ENCODE measurements at places on chromosomes 5 and 9. TPM values are rescaled to one million over a fixed set of nuclear protein-coding genes. Genes with fewer than 3 reads are reported as not detected.

Gene CAMK4
- polyA plus RNA-seq: 6.8 TPM

DNA sequence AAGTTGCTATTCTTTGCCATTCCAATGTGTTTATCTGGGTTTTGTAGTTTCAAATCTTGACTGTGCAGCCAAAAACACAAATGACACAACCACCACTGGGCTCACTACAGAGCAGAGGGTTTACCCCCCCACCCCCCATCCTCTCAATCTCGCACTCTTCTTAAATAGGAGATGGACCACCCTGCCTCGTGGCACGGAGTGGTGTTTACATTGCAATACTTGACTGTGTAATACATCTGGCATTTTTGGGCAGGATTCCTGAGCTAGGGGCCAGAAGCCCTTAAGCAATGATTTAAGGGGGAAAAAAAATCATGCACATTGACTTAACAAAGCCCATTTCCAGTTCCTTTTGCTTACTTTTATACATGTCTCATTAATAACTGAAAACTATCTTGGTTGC, 19.0 kb downstream of the PTCH1 start:
- DNase-seq: no peak

Gene IRX1
- 45.5 TPM for polyA plus RNA-seq

DNA sequence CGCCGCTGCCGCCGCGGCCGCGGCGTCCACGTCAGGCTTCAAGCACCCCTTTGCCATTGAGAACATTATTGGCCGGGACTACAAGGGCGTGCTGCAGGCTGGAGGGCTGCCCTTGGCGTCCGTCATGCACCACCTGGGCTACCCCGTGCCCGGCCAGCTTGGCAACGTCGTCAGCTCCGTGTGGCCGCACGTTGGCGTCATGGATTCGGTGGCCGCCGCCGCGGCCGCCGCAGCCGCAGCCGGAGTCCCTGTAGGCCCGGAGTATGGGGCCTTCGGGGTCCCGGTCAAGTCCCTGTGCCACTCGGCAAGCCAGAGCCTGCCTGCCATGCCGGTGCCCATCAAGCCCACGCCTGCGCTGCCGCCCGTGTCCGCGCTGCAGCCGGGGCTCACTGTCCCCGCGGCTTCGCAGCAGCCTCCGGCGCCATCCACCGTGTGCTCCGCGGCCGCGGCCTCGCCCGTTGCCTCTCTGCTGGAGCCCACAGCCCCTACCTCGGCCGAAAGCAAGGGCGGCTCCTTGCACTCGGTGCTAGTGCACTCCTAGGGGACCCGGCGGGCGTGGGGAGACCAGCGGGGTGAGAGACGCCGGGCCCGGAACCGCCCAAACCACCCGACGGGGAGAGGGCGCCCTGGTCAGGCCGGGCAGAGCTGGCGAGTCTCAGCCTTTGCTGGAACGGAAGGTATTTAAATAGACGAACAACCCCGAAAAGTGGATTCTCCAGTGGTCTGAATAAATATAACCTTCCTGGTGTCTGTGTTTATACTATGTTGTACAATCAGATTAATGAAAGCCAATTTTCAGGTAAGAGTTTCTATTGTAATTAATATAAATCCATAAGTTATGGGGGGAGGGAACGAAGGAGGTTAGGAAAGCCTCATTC, 1.2 kb downstream of the FOXB2 start:
- DNase-seq: no peak

- no peak for DNase-seq
These were observed 45.1 kb downstream of the SH3GL2 start for GRCh38 chr9:17623965-17624364.

- no peak for DNase-seq
These were observed 251.1 kb downstream of the BNC2 start for GRCh38 chr9:16619402-16619801.

Gene FAM13B
- 48.3 TPM for polyA plus RNA-seq

- no peak for DNase-seq
These were observed 15.8 kb downstream of the SLC25A48 start for GRCh38 chr5:135850231-135850630.

Gene ROPN1L
- polyA plus RNA-seq: 1.1 TPM

Gene SIT1
- polyA plus RNA-seq: 0.48 TPM

Gene GLDC
- polyA plus RNA-seq: 19.0 TPM

Gene SRD5A1
- 12.7 TPM for polyA plus RNA-seq

GRCh38 chr9:14941501-14942405, 31.5 kb upstream of the FREM1 start:
- no peak for DNase-seq

- DNase-seq: no peak
These were observed 393.3 kb downstream of the PLK2 start for GRCh38 chr5:58066557-58066956.

Data from renal cortex interstitium (tissue), 15 donors.